Stimulated activated CD4-positive, alpha-beta T cell treated with anti-CD3 and anti-CD28 coated beads, Interleukin-4, amount 100 ng/mL, for 4 hours (primary cell): ENCODE measurements at places on chromosomes 16 and 17.
A peak's percentile ranks its signal among the peaks of the same experiment; 100 is the strongest.

DNA sequence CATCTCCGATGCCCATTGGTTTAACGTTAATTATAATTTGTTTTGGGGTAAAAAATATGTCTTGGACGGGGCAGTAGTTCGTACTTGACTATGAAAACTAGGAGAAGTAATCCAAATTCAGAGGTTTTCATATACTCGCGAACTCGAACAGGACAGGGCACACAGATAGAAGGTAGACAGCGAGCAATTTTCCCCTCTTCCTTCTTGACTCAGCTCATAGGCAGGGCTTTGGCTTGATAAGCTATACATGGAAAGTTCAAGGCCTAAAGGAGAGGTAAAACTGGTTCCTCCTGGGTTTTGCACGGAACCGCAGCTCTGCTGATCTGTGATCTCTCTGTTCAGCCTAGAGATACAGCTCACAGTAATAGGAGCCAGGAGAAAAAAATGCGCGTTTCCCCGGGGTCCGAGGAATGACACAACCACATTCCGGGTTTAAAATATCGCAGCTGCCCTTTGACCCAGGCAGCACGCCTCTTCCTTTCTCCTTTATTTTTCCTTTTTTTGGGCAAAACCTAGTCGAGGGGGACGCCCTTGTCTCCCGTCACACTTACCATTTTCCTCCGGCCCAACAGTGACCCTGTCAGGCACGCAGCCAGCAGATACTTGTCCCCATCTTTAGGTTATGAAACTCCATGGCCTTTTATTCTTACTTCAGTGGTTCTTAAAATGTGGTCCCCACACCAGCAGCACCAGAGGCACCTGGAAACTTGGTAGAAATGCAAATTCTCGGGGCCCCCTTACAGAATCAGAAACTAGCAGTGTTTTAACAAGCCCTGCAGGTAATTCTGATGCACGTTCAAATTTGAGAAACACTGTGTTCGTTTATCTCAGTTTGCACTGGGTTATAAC lies 1.7 kb upstream of the LASP1 start:
- no peak for DNase-seq

GRCh38 chr17:40025991-40026815 lies 11.0 kb downstream of the CSF3 start:
- DNase-seq: peak; percentile 13

- no peak for DNase-seq
Observed at GRCh38 chr16:52578007-52578828, 31.3 kb upstream of the TOX3 start.

DNA sequence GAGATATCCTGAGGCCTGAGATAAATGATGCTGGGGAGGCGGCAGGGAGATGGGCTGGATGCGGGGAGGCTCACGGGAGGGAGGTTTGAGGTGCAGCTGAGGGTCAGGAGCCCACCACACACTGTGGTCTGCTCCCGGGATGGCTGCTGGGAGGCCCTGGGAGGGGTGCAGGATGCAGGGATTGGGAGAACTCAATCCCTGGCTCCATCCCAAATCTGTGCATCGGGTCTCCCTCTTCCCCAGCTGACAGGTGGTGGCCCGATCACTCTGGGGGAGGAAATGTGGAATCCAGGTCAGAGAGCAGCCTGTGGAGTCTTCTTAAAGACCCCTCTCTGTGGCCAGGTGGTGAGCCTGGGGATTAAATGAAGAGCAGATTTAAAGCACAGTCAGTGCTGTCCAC lies 12.0 kb downstream of the PHB1 start:
- DNase-seq: no peak

GRCh38 chr16:14111713-14112538 lies 40.8 kb downstream of the MRTFB start:
- DNase-seq: no peak

- DNase-seq: no peak
Observed at GRCh38 chr16:30119428-30119827, 3.6 kb downstream of the MAPK3 start.
